ENCODE measurements at places on chromosomes 5 and 9. TPM values are rescaled to one million over a fixed set of nuclear protein-coding genes. Genes with fewer than 3 reads are reported as not detected.

The MTREX gene
- total RNA-seq, result 24.7 TPM

GRCh38 chr5:15799014-15799413 is 299.0 kb downstream of the FBXL7 start:
- H3K27me3 ChIP-seq, result no peaks in the 10 kb centered on the region
- no peak for DNase-seq
- no peaks in the 10 kb centered on the region for H3K4me1 ChIP-seq
- H3K4me3 ChIP-seq, result no peak overlapping the region
- H3K36me3 ChIP-seq, result no peaks in the 10 kb centered on the region

DNA sequence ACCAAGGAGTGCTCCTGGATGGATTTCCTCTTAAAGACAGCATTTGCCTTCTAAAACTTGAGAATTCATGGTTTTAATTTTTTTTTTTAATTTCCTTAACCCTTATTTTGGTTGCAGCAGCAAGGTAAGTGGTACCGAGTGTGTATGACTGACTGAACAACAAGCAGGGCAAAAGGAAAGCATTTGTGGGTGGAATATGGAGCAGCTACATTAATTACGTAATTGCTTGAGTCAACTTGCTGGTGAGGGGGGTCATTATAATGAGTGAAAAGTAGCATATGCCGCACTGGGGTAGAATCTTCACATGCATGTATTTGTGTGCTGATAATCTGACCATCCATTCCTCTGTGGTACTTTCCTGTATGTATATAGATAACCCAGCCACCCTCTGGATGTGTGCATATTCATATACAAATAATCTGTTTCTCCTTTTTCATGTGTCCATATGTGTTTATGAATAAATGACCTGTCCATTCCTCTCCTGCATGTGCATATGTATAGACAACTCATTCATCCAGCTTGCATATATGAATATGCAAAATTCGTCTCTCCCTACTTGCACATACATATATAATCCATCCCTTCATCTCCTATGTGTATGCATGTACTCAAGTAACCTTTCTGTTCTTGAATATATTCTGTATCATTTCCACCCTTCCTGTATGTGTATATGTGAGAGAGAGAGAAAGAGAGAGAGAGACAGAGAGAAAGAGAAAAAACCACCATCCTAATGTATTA is 147.5 kb upstream of the RUSC2 start:
- no peaks in the 10 kb centered on the region for H3K4me1 ChIP-seq
- no peak for DNase-seq
- H3K4me3 ChIP-seq, result no peak overlapping the region
- no peak overlapping the region for H3K27ac ChIP-seq
- H3K36me3 ChIP-seq, result no peaks in the 10 kb centered on the region
- H3K27me3 ChIP-seq, result no peaks in the 10 kb centered on the region

DNA sequence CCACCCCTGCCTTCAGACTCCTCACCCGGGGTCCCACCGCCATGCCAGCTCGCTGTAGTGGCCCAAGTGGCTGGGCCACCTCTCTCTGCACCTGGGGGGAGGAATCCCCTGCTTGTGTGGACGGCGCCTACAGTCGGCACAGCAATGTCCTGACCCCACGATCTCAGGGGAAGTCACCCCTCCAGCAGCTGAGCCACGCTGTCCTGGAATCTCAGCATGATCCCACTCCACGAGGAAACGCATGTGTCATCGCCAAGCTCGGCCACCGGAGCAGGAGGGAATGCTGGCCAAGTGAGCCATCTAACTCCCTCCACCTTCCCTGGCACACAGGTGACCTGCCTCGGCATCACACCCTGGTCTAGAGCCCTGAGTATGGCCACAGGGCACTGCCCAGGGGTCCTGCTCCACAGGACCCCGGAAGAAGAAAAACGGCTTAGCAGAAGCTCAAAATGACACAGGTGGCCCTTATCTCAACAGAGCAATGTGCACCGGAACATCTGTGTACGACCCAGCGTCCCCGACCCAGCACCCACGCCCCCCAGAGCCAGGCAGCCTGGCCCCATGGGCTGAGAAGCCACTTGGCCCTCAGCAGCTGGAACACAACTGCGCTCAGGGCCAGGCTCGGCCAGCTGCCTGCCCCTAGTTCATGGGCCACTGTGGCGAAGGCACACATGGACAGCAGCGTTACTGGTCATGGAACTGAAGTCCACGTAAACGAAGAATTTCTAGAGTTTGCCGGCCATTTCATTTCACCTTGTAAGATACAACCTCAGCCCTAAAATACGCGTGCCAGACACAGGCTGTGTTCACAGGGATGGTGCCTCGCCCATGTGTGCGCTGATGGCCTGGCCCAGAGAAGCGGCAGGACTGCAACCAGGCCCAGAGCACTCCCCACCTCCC is 23.4 kb upstream of the CAMSAP1 start:
- H3K4me3 ChIP-seq, result no peak overlapping the region
- no peaks in the 10 kb centered on the region for H3K27me3 ChIP-seq
- no peak overlapping the region for H3K27ac ChIP-seq
- no peaks in the 10 kb centered on the region for H3K4me1 ChIP-seq
- H3K36me3 ChIP-seq, result peaks cover 21% of the 10 kb centered on the region

- H3K27ac ChIP-seq, result no peak overlapping the region
- H3K27me3 ChIP-seq, result peaks cover 8% of the 10 kb centered on the region
- no peaks in the 10 kb centered on the region for H3K4me1 ChIP-seq
These were observed 507 bp downstream of the CTNND2 start for GRCh38 chr5:11903614-11904264.

GRCh38 chr5:108079753-108080152 is 302.1 kb downstream of the FBXL17 start:
- H3K27ac ChIP-seq, result no peak overlapping the region
- H3K4me1 ChIP-seq, result no peaks in the 10 kb centered on the region
- no peaks in the 10 kb centered on the region for H3K36me3 ChIP-seq
- no peak overlapping the region for H3K4me3 ChIP-seq
- DNase-seq, result no peak
- H3K27me3 ChIP-seq, result no peaks in the 10 kb centered on the region

- no peaks in the 10 kb centered on the region for H3K36me3 ChIP-seq
- DNase-seq, result peak; percentile 45
- H3K27me3 ChIP-seq, result peaks cover 26% of the 10 kb centered on the region
- no peak overlapping the region for H3K27ac ChIP-seq
- H3K4me1 ChIP-seq, result no peaks in the 10 kb centered on the region
These were observed 2.8 kb downstream of the SLC6A3 start for GRCh38 chr5:1442222-1443145.

GRCh38 chr9:25733336-25733982 is 55.2 kb upstream of the TUSC1 start:
- H3K27me3 ChIP-seq, result no peaks in the 10 kb centered on the region
- H3K4me3 ChIP-seq, result no peak overlapping the region
- no peaks in the 10 kb centered on the region for H3K4me1 ChIP-seq
- H3K27ac ChIP-seq, result no peak overlapping the region
- DNase-seq, result no peak
- no peaks in the 10 kb centered on the region for H3K36me3 ChIP-seq

DNA sequence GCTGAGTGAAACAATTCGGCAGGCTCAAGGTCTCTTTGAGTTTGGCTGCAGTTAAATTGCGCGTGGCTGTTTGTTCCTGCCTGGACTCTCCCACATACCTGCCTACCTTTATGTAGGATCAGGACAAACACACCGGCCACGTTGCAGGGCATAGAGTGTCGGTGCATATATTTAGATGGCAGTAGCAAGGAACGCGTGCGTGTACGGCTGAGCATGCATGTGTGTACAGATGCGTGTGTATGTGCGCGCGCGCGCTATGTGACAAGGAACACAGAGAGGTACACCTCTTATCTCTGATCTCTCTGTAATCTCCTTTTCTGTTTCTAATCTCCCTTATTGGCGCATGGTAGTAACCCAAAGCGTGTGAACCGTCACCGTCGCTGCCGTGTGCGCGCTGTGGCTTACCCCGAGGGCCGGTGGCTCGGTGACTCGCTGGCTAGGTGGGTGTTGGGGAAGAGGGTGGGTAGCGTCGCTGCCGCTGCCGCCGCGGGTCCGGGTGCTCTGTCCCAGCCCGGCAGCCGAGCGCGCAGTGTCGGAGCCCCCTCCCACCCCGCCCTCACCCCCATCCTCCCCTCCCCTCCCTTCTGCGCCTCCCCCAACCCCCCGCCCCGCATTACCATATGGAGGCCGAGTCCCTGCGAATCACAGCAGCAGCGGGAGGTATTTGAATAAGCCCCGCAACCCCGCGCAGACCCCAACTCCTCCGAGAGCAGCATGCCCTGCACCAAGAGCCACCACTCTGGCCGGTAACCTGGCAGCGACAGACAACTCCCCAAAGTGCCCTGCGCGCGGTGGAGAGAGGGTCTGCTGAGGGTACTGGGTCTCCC is 204.8 kb downstream of the MEF2C start:
- no peak overlapping the region for H3K4me3 ChIP-seq
- no peak for DNase-seq
- H3K36me3 ChIP-seq, result no peaks in the 10 kb centered on the region
- H3K27me3 ChIP-seq, result peaks cover 64% of the 10 kb centered on the region
- H3K4me1 ChIP-seq, result peaks cover 28% of the 10 kb centered on the region

DNA sequence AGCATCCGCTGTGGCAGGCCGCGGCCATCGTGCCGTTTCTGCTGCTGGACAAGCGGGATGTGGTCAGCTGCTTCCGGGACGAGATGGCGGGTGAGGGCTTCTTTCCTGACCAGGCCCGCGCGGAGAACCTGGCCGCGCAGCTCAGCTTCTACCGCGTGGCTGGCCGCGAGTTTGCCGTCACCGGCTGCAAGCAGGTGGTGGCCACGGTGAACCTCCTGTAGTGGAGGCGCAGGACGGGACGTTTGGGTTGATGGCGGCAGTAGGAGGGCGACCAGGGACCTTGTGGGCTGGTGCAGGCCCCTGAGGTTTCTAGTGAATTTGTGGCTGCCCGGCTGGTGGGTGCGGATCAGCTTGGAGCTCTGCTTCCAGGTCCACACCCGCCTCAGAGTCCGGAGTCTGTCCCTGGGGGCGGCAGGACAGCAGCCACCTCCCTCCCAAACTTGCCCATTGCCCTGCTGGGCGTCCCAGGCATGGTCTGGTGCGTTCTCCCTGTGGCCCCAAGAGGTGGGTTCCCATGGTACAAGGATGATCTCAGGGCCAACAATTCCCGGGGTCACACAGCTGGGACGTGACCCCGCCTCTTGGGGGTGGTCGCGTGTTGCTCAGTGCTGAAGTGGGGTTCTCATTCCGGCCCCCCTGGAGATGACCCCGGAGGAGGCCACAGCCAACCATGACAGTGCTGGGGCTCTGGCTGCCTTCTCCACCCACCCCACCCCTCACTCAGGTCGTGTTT is 2.4 kb downstream of the TOR4A start:
- no peaks in the 10 kb centered on the region for H3K4me1 ChIP-seq
- no peaks in the 10 kb centered on the region for H3K27me3 ChIP-seq
- peak; percentile 56 for DNase-seq
- H3K36me3 ChIP-seq, result no peaks in the 10 kb centered on the region
- no peak overlapping the region for H3K4me3 ChIP-seq

GRCh38 chr9:100426189-100426529 is 784 bp upstream of the MSANTD3 start:
- H3K4me3 ChIP-seq, result peak overlapping the region; percentile 82
- no peaks in the 10 kb centered on the region for H3K27me3 ChIP-seq
- no peaks in the 10 kb centered on the region for H3K36me3 ChIP-seq
- peak overlapping the region; percentile 70 for H3K27ac ChIP-seq
- DNase-seq, result no peak
- no peaks in the 10 kb centered on the region for H3K4me1 ChIP-seq

All from right lobe of liver (tissue), 6 donors.